ENCODE measurements at places on chromosomes 5 and 9.

DNA sequence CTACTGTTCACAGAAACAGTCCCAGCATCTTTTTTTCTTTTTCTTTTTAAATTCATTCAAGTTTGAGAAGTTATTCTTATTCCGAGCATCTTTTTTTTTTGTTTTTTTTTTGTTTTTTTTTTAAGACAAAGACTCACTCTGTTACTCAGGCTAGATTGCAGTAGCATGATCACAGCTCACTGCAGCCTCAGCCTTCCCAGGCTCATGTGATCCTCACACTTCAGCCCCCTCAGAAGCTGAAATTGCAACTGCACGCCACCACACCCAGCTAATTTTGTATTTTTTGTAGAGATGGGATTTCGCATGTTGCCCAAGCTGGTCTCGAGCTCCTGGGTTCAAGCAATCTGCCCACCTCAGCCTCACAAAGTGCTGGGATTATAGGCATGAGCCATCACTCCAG is 36.4 kb upstream of the CHD1 start:
- no peak for DNase-seq

GRCh38 chr5:134465816-134466240 is 54.1 kb upstream of the CDKN2AIPNL start:
- DNase-seq, result peak; percentile 64

DNA sequence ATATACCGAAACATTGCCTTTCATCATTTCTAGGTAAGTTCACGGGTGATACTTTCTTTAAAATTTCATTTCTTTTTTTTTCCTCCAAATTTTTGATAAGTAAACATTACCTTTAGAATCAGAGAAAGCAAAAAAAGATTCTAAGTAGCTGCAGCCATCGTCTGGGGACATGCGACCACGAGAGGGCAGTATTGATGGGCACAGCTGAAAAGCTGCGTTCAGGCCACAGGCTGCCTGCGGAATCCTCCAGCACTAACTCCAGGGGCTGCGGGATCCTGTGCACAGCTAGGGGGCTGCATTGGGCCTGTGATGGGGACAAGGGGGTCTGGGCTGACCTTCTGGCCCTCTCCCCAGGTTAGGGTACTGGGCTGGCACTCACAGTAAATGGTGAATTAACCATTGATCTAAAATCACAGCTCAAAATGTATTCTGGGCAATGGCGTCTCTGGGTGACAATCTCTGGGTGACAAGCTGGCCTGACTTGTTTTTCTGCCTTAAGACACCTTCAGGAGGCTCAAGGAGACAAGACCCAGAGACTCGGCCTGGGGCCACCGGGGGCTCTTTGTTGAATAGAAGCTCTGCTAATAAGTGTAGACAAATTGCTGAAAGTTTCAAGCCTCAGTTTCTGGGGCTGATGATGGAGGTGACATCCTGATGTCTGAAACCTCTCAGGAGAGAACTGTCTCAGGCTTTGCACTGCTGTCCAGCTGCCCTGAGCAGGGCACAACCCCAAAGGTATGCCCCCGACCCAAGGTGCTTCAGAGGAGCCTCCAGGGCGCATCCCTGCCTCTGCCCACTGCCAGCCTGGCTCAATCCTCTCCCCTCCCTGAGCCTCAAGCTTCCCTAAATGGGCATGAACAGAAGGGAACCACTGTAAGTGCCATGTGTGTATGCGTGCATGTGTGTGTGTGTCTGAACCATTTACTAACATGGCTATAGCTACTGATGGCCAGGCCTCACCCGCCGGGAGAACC is 44.3 kb upstream of the SARDH start:
- peak; percentile 61 for DNase-seq

- no peak for DNase-seq
Observed at GRCh38 chr9:133009906-133010582, 20.8 kb upstream of the GTF3C5 start.

- DNase-seq, result no peak
Observed at GRCh38 chr9:105205787-105206495, 38.5 kb upstream of the SLC44A1 start.

GRCh38 chr9:133737774-133738639 is at the start of gene SARDH:
TSS of gene SARDH (minus strand) at chr9:133738352. CDS start at chr9:133734173, 4,179 bp downstream.
- DNase-seq, result peak; percentile 13

DNA sequence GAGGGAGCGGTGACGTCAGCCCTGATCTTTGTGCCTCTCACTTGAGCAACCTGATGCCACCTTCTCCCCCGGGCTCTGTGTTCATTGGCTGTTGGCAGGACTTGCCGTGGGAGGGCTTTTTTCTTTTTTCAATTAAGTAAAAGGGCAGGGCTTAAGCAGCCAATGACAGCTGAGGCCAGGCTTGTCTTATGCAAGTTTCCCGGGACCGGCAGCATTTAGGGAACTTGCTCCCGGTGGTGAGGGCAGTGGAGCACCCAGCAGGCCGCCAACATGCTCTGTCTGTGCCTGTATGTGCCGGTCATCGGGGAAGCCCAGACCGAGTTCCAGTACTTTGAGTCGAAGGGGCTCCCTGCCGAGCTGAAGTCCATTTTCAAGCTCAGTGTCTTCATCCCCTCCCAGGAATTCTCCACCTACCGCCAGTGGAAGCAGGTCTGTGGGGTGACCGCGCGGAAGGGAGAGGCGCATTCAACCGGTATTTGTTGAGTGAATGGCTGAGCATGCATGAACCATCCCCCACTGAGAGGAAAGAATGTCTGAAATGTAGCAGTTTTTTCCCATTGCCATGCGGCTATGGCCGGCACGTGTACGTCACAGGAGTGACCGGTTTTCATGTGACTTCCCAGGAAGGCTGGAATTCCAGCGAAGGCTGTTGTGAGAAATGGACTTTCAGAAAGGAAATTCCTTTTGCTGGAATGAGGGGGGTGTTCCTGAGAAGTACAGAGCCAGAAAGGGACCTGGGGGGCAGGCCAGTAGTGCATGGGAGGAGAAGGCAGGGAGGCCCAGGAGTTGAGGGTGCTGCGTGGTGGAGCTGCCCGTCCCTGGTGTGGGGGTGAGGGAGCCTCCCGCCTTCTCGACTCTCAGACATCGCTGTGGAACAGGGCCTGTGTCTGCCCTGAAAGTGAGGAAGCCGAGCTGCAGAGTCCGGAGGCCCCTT is 29.0 kb downstream of the PTGES2 start:
- peak; percentile 54 for DNase-seq

- no peak for DNase-seq
Observed at GRCh38 chr5:129506086-129506485, 46.0 kb downstream of the ADAMTS19 start.

Data from CD4-positive, alpha-beta T cell treated with Interferon alpha-2 for 1 hour (primary cell).